ENCODE measurements at places on chromosomes 12 and 14.
A peak's percentile ranks its signal among the peaks of the same experiment; 100 is the strongest.

DNA sequence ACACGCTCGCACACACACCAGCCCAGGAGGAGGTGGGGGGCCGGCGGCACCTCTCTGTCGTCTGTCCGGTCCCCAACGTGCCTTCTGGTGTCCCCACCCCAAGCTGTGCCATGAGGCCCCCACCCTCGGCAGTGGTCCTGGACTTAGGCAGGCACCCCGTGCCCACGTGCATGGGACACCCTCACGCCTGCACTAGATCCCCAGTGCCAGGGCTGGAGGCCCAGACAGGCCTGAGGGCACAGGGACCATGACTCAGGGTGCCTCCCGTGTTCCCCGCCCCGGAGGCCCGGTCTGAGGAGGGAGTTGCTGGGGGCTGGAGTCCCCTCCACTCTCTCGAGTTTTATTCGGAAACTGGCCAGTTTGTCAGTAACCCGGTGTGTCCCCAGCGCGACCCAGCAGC, 38.8 kb downstream of the LRCOL1 start:
- DNase-seq, result no peak

DNA sequence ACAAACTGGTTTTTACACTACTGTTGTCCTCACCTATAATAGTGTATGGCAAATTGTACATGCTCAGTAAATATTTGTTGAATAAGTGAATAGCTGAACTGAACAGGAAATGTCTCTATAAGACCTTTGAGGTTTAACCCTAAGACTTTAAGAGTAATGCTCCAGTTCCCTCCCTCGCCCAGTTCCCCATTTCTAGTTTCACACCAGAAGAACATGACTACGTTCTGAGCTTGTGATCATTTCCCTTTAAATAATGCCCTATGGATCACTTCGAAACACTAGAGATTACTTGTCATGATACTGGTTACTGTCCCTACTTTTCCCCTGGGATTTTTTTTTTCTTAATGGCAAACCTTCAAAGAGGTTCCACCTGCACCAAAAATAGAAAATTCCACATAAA, 69.3 kb downstream of the PRKD1 start:
- DNase-seq, result no peak

GRCh38 chr14:44165286-44165685, 341.8 kb downstream of the FSCB start:
- DNase-seq, result no peak

DNA sequence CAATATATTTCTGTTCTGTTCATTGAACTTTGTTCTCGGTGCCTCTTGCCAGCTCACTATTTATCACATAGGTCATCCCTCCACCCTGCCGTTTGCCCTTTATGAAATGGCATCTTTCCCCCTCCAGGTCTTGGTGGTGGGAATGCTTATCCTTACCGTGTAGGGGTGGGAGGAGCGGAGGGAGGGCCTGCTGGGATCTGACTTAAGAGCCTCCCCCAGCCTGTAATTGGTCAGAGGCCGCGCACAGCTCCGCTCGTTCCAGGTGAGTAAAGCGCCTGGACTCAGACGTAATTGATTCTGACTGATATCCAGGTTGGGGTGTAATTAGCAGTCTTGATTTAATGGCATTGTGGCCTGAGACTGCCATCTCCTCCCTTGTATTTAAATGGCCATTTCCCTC, 185.3 kb downstream of the TSPAN9 start:
- no peak for DNase-seq

GRCh38 chr12:50659260-50659659, 104.6 kb upstream of the ATF1 start:
- no peak for DNase-seq

DNA sequence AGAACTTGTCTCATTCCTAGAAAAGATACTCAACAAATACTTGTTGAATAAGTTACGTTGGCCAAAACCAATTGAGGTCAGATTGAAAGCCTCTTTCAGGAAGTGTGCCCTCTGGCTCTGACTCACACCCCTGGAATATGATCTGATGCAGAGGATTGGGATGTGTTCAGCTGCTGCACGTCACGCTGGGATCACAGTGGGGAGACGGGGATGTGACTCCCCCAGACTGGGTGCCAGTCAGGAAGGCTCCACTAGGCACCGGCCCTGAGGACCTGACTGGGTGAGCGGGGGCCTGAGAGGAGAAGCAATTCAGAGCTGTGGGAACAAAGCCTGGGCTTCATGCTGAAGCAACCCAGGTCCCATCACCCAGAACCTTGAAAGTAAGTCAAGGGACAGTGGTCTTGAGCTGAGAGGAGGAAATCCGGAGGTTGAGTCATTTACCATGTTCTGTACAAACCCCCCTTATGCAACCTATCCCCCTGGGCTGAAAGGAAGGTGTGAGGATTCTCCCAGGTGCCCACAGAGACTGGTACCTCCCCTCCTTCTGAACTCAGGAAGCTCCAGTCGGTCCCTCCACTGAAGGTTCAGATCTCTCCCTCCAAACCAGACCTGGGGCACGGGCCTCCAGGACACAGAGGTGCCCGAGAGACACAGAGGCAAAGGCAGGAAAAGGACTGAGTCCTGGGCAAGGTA, 3.9 kb downstream of the CEBPE start:
- no peak for DNase-seq

DNA sequence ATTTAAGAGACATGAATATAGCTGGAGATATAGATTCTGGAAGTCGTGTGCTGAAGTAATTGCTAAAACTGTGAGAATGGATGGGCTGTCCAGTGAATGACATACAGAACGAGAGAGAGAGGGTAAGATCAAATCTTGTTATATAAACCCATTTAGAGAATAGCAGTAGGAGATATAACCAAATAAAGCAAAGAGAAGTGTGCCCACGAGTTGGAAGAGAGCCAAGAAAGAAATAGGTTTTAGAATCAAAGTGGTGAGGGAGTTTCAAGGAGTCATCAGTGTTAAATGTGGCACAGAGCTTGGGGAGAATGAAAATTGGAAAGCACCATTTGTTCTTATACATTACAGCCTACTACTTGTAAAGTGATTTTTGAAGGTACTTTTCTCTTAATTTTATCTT, 19.2 kb downstream of the TOGARAM1 start:
- no peak for DNase-seq

DNA sequence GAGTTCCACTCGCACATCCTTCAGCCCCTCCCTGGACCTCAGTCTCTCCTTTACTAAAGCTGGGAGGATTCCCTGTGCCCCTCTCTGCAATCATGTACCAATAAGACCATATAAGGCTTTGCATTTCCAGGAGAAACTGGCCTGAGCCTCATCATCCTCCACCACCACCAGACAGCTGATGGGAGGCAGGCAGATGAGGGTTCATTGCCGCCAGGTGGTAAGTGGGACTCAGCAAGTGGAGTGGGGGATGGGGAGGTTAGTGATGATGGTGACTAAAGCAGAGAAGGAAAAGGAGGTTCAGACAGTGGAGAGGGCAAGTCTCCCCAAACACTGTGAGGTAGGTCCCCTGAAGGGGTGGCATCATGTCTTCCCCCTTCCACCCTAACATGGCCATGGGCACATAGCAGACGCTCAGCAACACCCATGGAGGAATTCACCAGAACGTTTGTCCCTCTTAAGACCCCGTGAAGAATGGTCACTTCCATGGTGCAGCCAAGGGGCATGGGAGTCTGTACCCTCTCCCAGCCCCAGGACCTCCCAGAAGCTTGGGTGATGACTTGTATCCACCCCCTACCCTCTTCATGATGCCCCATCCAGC, 4.5 kb upstream of the TNFRSF1A start:
- DNase-seq, result no peak

DNA sequence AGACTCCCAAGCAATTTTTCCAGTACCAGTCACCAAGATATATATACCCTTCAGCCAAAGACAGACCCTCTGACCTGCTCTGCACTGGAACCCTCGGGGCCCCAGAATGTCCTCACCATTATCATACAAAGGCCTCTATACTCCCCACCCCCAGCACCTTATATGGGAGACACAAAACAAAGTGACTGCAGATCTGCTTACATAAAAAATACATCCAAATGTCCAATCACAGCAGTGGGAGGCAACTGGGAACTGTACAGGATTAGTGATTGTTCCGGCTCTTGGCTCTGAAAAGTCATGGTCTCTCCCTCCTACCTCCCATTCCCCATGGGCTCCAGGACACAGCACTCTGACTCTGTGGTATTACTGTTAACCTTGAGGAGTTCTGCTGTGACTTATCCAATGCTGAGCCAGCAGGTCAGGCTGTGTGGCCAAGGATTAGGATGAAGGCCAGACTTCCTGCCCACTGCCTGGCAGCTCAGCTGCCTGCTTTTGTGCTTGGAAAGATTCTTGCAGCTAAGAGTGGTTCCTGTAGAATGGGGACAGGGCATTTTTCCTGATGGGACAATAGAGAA, 13.7 kb downstream of the OXA1L start:
- no peak for DNase-seq

DNA sequence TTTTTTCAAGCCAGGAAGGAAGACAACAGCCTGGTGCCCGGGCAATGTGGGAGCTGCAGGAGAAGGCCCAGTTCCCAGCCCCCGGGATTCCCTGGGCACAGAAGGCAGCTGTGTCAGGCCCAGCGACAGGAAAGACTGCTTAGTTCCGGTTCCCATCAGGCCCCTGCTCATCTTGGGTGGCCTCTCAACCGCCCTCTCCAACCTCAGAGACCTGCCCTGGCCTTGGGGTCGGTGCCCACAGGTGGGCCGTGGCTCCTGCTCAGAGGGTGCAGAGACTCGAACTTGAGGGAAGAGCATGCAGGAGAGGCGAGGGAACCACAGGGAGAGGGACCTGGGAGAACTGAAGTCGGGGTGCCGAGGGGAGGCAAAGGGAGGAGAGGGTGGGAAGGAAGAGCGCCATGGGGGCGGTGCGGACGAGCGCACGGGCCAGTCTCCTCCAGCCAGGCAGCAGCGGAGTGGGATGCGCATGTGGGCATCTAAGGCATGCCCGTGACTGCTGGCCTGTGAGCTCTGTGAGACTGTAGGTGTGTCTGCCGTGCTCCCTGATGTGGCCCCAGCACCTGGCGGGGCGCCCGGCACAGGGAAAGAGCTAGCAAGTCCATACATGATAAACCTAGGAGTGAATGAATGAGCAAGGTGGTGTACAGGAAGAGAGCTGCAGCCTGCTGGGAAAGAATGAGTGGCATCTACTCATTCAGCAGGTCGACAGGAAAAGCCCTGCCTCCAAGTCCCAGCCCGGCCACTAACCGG, 42.7 kb downstream of the SSH1 start:
- no peak for DNase-seq

DNA sequence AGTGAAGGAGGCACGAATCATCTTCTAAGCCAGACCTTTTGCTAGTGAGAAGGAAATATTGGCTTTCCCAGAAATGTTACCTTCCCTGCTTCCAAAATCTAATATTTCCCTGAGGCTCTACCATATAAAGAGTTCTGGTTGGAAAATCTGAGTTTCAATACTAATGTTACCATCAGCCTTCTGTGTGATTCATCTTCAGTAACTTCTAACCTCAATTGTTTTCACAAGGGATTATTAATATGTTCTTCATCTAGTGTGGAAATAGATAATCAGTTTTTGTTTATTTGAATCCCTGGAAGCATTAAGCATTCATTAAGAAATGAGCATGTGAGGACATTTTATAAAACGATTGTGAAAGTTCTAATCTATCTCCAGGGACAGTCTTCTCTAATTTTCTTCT, 720.9 kb downstream of the AACS start:
- DNase-seq, result no peak

- DNase-seq, result peak; percentile 85
These were observed at the start of gene TMED10 for GRCh38 chr14:75176142-75176820. TMED10 (minus strand) TSS chr14:75176612; CDS start chr14:75176579, 33 bp downstream.

DNA sequence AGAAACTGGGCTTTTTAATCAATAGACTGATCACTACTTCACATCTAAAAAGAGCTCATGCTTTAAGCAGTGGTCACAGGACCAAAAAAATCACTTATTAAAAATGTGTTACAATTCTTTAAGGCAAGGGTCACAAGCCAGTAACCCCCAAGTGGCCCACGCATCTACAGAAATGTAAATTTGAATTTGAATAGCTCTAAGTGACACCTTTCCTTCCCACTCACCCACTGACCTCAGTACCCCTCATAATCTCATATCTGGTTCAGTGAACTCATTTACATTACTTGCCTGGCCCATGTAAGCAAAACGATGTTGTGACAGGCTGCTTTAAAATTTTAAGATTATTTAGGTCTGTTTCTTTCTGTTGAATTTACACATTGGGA, 27.4 kb downstream of the NELL2 start:
- no peak for DNase-seq

GRCh38 chr12:115155665-115156645, 472.0 kb upstream of the TBX3 start:
- DNase-seq, result no peak

- no peak for DNase-seq
These were observed 62.6 kb upstream of the CORO1C start for GRCh38 chr12:108793756-108794441.

- no peak for DNase-seq
These were observed 8.5 kb upstream of the PLEKHH1 start for GRCh38 chr14:67524634-67524963.

DNA sequence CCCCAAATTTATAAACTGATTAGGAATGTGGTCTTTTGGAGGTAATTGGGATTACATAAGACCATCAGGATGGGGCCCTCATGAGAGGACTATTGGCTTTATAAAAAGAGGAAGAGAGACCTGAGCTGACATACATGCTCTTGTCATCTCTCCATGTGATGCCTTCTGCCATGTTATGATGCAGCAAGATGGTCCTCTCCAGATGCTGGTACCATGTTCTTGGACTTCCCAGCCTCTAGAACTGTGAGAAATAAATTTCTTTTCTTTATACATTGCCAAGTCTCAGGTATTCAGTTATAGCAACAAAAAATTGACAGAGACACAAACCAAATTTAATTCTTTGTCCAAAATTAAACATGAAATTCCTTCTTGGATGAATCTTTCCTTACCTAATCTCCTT, 92.9 kb downstream of the EFCAB11 start:
- no peak for DNase-seq

- peak; percentile 2 for DNase-seq
These were observed 2.0 kb upstream of the ART4 start for GRCh38 chr12:14845350-14845750.

DNA sequence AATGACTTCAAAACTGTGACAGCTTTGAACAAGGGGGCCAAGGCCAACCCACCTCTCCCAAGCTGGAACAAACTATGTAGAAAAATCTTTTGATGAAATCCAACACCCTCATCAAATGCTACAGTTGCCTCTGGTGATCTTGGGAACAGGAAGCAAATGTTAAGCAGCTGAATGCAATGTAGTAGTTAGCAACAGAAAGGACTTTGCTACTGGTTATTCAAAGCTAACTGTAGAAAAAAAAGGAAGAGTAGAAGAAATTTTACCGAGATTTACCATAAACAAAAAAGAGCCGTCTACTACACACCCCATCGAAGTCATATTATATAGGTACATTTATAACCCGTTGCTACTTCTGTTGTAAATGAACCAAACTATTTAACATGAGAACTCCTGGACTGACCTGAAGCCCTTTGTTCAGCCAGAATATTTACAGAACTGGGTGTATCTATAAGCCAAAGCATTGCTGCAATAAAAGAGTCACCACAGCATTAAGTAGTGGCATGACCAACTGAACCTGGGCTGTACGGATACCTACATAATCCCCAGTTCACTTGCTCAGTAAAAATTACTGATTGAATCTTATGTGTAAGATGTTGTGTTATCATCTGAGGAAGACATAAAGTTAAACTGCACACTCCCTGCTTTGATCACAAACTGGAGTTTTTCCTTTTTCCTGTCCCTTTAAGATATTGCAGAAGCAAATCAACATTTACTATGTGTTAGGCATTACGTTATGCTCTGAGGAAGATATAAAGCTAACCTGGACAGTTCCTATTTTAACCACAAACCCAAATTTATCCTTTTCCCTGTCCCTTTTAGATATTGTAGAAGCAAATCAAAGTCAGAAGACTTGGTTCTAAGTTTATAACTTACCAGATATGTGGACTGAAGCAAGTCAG, 25.1 kb downstream of the SYNJ2BP start:
- no peak for DNase-seq

GRCh38 chr12:749751-750270, 2.6 kb upstream of the WNK1 start:
- no peak for DNase-seq

GRCh38 chr12:63325757-63326156, 174.8 kb upstream of the AVPR1A start:
- no peak for DNase-seq
